ENCODE measurements at places on chromosomes 2 and 18.

DNA sequence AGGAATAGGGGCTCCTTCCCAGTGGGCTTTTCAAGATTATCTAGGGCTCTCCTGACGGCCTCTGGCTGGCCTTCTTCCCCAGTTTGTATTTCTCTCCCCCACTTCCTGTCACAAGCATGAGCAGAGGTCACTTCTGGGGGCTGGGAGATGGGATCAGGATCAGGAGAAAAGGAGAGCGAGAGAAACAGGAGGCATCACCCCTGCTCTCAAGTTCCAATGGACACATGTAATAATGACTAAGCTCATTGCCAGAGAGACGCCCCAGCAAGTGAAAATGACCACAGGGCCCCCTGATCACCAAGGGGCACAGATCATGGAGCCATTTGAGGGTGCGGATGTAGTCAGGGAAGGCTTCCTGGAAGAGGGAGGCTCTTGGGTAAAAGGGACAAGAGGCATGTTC lies 92.1 kb downstream of the SMAD7 start:
- DNase-seq = no peak

GRCh38 chr2:120894966-120895365 lies 159.3 kb downstream of the GLI2 start:
- DNase-seq = no peak

GRCh38 chr2:26975102-26975501 lies 4.7 kb downstream of the MAPRE3 start:
- no peak for DNase-seq

DNA sequence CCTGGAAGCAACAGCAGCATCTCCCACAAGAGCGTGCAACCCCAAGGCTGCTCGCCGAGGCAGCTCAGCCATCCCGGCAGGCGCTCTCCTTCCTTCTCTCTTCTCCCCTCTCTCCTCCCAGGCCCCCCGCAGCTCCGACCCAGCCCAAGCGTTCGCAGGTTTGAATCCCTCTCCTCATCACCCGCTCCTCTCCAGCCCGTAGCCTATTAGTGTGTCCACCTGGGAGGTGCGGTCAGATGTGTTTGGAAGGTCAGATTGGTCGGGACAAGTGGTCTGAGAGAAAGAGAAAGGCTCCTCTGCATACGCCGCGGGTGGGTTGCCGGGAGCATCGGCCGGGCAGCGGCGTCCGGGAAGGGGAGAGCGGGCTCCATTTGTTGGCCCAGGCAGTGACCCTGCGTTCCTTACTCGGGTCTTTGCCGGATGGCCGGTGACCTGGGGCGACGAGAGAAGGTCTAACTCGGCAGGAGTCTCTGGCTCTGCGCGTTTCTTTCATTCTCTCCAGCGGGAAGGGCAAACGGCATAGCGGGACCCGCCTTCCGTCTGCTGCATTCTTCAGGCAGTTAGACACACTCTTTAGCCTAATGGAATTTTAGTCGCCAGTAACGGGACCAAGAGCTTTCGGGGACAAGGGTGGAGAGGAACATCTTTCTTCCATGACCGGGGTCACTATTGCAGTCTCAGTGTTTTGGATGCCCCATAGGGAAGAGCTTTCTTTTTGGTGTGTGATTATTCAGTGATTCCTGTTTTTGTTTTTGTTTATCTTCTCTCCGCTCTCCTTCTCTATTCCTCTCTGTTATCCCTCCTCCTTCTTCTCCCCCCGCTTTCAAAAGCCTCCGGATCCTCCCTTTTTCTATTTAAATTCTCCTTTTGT lies 1.1 kb upstream of the TMEFF2 start:
- peak; percentile 59 for DNase-seq

DNA sequence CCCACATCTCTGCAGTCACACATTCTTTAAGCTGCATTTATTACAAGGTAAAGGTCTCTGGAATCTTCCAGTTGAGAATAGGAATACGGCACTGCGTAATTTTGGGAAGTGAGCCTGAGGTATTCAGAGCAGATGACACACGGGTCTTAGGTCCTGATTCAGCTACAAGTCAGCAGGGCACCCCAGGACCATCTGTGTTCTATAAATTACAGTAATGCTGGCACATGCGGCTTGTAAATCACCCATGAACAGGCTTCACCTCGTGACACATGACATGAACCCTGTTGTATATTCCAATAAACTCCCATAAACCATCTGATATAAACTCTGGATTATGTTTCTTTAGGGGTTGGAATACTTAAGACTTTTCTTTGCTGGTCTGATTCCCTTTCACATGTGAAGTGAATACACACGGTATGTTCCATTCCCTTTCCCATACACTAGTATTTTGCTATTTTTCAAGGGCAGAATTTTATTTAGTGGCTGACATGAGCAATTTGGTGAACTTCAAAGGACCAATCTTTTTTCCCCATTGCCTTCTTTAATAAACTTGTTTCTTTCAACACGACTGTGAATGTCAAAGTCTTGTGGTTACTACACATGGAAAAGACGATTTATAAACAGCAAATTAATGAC lies 298.6 kb downstream of the MEIS1 start:
- no peak for DNase-seq

- no peak for DNase-seq
Measured at GRCh38 chr2:231318954-231319353, 76.6 kb upstream of the B3GNT7 start.

DNA sequence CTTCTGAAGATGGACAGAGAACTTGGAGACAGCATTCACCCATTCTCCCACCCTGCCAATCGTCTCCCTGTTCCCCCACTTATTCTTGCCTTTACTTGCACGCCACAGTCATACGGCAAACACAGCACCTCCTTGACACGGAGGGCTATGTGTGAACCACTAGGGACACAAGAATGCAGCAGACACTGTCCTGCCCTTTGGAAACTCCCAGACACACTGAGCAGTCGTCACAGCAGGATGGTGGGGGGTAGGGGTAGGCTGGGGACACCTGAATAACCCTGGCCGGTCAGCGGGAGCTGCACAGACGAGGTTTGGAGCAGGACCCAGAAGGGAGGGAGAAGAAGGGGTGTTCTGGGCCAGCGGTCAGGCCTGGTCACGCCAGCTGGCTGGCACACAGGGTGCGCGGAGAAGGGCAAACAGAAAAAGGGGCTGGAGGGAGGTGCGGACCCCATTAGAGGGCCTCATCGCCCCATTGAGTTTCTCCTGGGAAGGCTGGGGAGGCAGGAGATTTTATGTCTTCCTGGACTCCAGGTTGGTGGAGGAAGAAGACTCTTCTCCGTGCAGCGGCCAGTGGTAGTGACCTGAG lies 40.0 kb upstream of the FOSL2 start:
- no peak for DNase-seq

GRCh38 chr2:189192766-189193165 lies 13.2 kb upstream of the COL5A2 start:
- DNase-seq = no peak

GRCh38 chr18:69401226-69401971 lies 711 bp downstream of the DOK6 start:
- no peak for DNase-seq

DNA sequence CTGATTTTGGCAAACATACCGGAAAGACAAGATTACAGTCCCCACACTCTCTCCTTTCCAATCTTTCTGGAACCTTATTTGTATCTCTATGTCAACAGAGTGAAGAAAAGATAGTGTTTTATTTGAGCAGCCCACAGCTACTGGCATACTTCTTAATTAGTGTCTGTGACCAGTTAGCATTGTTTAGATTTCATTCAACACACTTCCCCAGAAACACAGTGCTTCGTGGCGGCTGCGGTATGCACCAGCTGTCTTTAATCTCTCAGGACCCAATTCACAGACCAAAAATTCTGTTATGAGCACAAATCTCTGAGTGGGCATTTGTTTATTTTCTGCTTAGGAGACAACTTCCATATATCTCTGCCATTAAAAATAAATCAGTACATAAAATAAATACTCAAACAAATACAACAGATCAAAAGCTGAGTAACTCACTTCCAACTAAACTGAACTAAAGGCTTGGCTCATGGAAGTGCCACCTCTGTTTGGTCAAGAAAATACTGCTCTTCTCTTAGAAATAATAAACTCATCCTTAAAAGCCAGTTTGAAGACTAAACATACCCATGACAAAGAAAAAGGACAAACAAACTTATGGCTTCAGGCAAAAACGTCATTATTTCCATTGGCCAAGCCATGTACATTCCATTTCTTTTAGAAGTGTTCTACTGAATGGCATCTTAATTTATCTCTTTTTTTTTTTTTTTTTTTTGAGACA lies 392.4 kb downstream of the TXNL1 start:
- DNase-seq = no peak

- DNase-seq = no peak
Measured at GRCh38 chr18:10042492-10042891, 128.7 kb downstream of the VAPA start.

GRCh38 chr2:32678825-32679224 lies 51.0 kb downstream of the TTC27 start:
- no peak for DNase-seq

GRCh38 chr2:123688231-123688940 lies 336.7 kb upstream of the CNTNAP5 start:
- no peak for DNase-seq

DNA sequence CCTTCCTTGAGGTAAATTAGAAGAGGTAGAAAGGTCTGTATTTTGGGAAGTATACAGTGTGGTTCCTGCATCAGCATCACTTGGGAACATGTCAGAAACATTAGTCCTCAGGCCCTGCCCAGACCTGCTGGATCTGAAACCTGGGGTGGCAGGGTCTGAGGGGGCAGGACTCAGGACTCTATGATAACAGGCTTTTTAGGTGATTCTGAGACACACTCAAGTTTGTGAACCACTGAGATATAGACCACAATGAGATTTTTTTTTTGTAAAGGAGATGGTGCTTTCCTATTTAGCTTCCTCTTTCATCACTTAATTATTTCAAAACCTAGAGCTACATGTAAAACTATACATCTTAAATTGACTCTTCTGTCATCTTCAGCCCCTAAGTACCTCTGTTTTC lies 262.7 kb upstream of the SPOPL start:
- no peak for DNase-seq

DNA sequence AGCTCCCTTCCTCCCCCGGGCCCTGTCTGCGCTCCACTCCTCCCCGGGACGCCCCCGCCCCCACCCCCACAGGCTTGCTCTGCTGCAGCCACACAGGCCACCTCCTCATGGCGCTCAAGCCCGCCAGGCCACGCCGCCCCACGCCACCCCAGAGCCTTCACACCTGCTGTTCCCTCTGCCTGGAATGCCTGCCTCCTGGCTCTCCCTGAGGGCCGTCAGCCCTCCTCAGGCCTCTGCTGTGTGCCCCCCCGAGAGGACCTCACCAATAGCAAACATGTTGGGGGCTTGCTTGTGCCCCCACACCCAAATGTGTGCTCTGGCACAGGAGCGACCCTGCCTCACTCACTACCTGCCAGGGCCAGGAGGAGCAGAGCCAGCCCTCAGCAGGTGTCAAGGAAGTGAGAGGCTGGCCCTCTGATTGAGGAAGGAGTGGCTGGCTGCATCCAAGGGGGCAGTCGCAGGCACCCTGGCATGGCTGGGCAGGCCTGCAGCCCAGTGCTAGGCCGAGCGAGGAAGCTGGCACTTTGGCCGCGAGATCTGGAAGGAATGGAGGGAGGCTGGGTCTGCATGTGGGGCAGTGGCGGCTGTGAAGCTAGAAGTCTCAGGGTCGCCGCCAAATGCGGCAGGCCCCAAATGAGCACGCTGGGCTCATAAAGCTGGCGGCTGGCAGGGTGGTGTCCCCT lies 86.5 kb downstream of the INHBB start:
- no peak for DNase-seq

DNA sequence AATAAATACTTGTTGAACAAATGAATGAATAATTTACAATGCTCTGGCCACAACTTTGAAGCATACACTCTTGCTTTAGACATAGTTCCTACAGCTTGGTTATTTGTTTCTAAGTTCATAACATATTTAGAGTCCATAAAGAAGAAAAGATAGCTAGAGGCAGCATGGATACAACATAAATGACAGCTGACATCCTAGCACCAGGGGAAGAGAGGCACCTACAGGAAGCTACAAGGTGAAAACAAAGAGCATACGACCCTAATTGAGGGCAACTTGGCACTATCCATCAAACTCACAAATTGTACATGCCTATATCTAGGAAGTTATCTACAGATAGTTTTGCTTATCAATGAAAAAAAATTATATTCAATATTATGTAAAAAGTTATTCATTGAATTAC lies 88.9 kb downstream of the PLEKHM3 start:
- DNase-seq = no peak

- DNase-seq = peak; percentile 26
Measured at GRCh38 chr18:37783771-37784170, 218.2 kb upstream of the CELF4 start.

DNA sequence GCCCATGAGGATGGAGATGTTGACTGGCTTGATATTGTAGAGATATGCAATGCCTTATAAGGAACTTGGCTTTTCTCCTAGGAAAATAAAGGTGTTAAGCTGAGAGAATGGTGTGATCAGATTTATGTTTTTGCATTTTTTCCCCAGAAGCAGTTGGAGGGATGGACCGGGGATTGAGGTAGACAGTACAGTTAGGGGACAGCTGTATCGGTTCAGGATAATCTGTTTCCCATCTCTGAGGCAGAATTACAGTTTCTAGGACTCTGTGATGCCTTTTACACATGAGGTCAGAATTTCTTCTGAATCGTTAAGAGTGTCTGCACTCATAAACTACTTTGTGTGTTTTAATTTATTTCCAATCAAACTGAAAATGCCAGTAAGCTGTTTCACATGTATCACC lies 261.5 kb downstream of the CYRIA start:
- DNase-seq = no peak

DNA sequence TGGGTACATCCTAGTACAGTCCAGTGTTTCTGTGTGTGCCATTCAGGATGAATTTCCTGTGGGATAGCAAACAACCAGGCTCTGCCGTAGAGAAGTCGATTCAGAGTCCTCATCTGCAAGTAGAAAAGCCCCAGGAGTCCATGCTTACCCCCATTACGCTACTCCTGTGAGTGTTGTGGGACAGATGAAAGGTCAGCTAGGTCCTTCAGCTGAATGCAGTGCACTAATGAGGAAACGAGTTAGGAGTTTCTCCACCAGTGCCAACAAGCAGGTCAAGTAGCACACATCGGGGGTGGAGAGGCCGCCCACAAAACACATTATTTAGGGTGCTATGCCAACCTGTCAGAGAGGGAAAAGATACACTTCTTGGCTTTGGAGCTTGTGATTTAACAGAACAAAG lies 2.5 kb upstream of the GPR39 start:
- DNase-seq = no peak

DNA sequence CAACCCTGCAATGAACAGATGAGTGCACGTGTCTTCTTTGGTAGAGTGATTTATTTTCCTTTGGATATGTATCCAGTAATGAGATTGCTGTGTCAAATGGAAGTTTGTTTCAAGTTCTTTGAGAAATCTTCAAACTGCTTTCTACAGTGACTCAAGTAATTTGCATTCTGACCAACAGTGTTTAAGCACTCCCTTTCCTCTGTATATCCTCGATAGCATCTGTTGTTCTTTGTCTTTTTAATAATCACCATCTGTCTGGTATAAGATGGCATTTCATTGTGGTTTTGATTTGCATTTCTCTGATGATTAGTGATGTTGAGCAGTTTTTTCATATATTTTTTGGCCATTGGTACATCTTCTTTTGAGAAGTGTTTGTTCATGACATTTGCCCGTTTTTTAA lies 1608.3 kb upstream of the ZEB2 start:
- no peak for DNase-seq
